ENCODE measurements at places on chromosomes 1 and 21.

DNA sequence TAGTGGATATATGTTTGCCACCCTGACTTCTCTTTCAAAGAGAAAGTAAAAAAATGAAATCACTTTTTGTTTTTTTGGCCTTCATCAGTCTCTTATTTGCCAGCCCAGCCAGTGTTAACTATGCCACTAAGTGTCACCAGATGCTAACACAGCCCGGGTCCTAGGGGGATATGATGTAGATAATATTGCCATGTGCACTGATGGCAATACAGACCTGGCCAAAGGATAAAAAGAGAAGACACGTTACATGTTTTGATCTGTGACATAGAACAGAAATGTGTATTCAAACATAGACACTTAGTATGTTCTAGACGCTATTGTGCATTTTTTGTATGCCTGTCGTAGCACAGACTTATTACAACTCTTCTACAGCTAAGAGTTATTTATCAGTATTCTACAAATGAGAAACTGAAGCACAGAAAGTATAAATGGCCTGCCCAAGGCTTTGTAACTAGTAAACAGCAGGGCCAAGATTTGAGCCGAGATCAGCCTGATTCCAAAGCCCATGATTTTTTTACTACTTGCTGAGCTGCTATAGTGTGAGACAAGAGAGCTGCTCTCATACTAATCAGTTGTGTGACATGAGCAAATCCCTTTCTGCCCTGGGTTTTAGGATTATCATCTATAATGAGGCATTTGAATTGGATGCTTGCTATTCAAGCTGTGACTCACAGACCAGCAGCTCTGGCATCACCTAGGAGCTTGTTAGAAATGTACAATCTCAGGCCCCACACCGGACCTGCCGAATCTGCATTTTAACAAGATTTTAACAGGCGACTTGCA lies 6.3 kb downstream of the LRRC53 start:
- no peak for DNase-seq

DNA sequence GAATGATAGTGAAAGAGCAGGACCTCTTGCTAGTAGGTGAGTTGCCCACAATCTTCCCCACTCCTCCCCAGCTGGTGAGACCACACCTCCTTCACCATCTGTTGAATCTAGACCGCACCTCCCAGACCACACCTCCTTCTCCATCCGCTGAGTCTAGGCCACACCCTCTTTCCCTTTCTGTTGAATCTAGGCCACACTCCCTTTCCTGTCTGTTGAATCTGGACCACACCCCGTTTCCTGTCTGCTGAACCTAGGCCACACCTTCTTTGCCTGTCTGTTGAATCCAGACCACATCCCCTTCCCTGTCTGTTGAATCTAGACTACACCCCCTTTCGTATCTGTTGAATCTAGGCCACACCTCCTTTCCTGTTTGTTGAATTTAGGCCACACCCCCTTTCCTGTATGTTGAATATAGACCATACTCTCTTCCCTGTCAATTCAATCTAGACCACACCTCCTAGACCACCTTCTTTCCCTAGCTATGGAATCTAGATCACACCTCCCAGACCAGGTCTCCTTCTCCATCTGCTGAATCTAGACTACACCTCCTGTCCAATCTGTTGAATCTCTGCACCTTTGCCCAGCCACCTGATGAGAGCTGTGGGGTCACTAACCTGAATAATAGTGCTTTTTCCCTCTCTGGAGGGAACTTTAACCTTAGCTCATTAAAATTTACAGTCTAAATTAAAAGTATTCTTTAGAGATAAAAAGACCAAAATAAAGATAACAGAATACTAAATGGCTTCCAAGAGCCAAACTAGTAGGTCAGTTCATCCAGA lies 116.3 kb downstream of the DAB1 start:
- no peak for DNase-seq

DNA sequence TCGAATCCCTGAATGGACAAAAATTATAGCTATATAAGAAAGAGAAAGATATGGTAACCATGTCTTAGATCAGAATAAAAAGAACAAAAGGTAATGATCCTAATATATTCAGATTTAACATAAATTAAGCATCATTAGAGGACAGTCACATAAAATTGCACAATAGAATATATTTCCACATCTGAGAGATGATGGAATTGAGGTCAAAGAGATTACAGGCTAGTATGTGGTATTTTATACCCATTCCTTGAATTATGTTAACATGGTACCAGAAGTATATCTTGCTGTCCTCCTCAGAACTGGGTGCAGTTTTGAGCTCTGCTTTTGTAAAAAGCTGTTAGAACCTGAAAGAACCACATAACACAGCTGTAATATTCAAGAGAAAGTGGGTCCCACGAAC lies 245.6 kb upstream of the HOOK1 start:
- DNase-seq: no peak

DNA sequence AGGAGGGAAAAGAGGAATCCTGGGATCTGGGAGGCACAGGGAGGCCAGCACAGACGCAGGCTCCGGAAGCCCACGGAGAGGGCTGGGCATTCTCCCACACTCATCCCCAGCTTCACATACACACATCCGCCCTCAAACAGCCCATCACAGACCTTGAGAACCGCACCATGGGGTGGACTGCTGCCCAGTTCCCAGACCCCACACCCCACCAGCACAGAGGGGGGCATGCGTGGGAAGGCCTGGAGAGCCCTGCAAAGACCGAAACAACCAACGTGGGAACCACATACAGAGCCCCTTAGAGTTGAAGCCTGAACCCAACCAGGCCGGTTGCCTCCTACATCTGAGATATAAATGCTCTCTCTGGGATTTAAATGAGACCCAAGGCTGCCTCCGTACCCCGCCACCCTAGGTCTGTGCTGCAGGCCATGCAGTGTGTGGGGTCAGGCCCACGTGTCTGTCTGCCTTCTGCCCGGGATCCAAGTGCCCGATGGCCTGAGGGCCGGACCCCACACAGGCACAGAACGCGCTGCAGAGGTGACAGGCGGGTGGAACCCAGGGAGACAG lies 126.2 kb upstream of the COL6A1 start:
- DNase-seq: no peak

DNA sequence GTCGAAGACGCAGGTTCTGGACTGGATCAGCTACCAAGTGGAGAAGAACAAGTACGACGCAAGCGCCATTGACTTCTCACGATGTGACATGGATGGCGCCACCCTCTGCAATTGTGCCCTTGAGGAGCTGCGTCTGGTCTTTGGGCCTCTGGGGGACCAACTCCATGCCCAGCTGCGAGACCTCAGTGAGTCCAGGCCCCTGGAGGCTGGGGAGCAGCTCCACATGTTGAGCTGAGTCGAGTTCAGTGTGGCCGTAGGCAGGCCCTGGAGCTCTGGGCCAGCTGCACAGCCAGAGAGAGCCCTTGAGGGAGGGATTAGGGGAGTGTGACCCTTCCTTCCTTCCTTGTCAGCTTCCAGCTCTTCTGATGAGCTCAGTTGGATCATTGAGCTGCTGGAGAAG lies 1.6 kb downstream of the ELF3 start:
- DNase-seq: no peak

DNA sequence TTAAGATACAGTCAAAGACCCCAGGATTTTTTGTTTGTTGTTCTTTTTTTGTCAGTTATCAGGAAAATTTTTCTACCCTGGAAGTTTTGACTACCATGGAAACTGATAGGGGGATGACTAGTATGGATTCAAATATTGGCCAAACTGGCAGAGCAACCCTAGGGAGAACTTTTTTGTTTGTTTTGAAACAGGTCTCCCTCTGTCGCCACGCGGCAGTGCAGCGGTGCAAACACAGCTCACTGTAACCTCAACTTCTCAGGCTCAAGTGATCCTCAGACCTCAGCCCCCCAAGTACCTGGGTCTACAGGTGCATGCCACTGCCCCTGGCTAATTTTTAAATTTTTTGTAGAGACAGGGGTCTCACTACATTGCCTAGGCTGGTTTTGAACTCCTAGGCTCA lies 46.6 kb downstream of the TOR3A start:
- DNase-seq: no peak

- DNase-seq: no peak
These were observed 27.9 kb downstream of the ZBED6 start for GRCh38 chr1:203823306-203823705.

- DNase-seq: no peak
These were observed 71.0 kb downstream of the UBR4 start for GRCh38 chr1:19138958-19139581.

DNA sequence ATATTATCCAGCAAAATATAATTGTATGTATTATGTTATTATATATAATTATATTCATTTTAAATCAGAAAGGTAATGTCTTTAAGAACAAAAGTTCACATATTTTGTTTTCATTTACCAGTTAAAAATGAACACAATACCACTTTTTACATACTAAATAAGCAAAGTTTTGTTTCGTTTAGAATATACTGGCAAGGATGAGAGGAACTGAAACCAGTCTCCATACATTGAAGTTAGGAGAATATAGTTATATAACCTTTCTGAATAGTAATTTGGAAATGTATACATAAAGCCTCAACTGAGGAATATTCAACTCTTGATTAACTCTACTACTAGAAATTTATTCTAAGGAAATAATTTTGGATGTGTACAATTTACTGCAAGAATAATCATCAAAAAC lies 110.5 kb downstream of the ZNF644 start:
- DNase-seq: no peak

- DNase-seq: no peak
These were observed 8.6 kb downstream of the RAP1A start for GRCh38 chr1:111628153-111628552.
